Right forelimb (tissue), 1 donor: ENCODE measurements at places on chromosomes 7 and 10.

- DNase-seq = no peak
Observed at GRCh38 chr7:19713676-19714075, 4.8 kb upstream of the POLR1F start.

DNA sequence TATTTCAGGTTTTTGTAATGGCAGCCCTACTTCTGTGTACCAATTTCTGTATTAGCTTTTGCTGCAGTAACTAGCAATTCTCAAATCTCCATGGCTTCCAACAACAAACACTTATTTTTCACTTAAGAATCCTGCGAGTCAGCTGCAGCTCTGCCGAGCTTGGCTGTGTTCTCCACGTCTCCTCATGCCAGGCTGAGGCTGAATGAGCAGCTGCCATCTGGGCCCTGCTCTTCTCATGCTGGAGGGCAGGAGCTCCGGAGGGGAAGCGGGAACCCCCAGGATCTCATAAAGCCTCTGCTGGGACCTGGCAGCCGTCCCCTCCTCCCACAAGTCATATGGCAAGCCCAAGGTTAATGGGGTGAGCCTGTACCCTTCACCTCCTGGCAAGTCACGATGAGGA, 591.1 kb downstream of the SDK1 start:
- no peak for DNase-seq

GRCh38 chr10:128027822-128028507, 98.3 kb downstream of the MKI67 start:
- DNase-seq = peak; percentile 21

DNA sequence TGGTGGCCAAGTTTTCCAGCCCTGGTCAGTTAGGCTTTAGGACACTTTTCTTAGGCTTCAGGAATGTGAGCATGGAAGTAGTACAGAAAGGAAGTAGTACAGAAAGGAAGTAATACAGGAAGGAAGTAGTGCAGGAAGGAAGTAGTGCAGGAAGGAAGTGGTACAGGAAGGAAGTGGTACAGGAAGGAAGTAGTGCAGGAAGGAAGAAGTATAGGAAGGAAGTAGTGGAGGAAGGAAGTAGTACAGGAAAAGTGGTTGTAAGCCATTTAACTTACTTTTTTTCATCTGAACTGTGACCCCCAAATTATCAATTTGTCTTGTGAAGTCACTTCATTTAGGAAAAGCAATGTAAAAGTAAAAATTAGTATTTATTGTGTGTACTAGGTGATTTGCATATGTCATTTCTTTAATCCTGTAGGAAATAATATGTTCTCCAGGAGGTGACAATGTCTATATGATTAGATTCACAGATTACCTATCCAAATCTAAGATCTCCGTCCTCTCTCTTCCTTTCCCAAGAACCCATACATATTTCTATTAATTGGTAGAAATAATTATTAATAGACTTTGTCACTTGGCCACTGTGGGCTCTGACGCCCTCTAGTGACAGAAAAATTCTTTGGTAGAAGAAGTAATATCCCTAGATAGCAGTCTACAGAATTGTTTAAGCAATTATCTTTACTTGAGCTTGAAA, 3.9 kb upstream of the FAS start:
- DNase-seq = no peak

GRCh38 chr10:43037942-43038782, 38.7 kb upstream of the RET start:
- no peak for DNase-seq

DNA sequence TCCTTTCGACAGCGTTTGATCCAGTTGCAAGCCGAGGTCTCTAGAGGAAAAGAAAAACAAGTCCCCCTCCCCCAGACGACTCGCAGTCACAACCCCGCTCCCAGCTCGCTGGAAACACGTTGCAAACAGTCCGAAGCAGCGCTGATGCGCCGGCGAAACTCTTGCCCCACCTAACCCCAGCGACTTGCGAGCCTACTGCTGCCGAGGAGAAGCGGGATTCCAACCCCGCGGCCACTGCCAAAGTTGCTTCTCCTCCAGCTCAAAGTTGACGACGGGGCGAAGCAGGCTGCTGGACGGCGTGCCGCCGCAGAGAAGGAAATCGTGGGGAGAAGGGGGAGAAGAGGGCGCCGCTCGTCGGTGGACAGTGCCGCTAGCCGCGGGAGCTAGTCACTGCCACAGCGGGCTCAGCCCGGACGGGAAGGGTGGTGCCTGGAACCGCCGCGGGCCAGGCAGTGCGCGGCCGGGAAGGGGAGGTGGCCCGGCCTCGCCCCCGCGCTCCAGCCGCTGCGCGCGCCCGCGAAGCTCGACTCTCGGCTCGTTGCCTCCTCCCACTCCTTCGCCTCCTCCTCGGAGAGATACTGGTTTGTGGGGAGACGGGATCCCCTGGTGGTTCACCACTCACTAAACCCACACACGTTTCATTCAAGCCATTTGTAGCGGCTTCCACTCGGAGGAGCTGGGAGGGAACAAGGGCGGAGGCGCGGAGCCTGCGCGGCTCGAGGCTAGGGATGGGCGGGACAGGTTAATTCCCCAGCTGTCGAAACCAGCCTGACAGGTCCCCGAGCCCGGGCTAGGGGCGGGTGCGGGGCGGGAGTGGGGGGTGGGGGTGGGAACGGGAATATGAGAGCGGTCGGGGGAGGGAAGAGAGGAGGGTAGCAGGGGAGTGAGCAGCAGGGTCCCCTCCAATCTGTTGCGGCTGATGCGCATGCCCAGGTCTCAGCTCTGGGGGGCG, at the start of gene GPR37:
Gene GPR37, minus strand, starts transcription at position 392 of the 952 bp plus-strand sequence. CDS start 816 bp downstream, outside the sequence.
- DNase-seq = peak; percentile 71

GRCh38 chr7:1767524-1767923, 97.4 kb downstream of the ELFN1 start:
- DNase-seq = no peak

- no peak for DNase-seq
Observed at GRCh38 chr7:43905209-43905946, 1.0 kb downstream of the URGCP start.

GRCh38 chr10:61792921-61793320, 108.6 kb upstream of the ARID5B start:
- DNase-seq = no peak

DNA sequence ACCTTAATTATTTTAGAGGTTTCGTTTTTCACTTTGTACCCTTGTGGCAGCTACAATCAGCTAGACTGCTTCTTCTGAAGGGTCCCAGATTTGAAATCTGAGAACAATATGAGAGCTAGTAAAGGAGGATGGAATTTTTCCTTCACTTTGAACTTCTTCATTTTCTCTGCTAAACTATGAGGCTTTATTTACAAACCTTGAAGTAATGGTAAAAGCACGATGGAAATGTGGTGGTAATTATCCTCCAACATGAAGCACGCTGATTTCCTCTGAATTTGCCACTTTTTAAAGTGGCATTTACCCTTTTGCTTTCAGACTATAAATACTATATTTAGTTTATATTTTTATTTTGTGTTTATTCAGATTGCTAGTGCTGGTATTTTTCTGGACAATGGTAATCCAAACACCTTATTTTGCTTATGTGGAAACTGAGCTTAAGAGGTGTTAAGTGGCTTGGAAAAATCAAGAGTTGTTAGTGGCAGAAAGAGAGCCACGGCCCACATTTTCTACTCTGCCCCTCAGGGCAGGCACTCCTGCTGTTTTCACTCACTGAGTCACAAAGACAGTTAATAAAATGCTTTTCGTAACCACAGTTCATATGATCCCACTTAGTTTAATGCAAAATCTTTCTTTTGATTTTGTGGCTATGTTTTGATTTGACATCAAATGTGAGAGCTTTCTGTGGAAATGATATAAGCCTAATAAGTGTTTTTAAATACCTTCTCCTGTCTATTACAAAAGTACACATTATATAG, 2.7 kb downstream of the SSMEM1 start:
- DNase-seq = no peak

- DNase-seq = no peak
Observed at GRCh38 chr7:143248761-143249354, 14.4 kb upstream of the GSTK1 start.

GRCh38 chr10:62819141-62819920, 3.2 kb upstream of the EGR2 start:
- no peak for DNase-seq

DNA sequence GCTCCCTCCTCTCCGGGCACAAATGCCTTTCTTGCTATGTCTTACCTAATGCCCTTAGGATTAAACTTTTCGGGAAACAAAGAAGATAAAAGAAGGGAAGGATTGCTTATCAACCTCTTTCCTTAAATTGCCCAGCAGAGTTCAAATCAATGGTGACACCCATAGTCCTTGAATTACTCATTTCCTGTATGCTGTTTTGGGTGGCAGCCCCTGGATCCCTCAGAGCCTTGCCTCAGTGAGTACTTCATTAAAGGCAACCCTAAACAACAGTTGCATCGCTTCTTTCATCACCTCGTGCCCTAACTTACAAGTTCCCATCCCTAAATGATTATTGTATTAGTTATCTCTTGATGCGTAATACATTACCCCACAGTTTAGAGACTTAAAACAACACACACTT, 31.6 kb upstream of the WAPL start:
- no peak for DNase-seq

DNA sequence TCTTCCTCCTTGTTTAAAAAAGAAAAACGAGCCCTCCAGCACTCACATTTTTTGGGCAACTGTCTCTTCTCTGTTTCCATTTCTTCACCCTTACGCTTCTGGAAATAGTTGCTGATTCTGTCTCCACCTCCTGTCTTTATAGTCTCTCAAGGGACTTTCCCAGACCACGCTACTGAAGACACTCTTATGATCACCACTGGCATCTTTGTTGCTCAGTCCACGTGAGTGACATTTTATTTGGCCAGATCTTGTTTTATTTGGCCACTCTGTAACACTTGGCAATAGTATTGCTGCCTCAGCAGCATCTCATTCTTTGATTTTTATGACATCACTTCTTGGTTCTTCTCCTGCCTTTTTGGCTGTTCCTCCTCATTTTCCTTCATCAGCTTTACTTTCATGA, 21.6 kb upstream of the NME8 start:
- DNase-seq = no peak

GRCh38 chr10:104246976-104247375, 7.7 kb upstream of the GSTO1 start:
- DNase-seq = no peak

- DNase-seq = peak; percentile 17
Observed at GRCh38 chr10:78772986-78773530, 295.7 kb upstream of the ZMIZ1 start.

- peak; percentile 84 for DNase-seq
Observed at GRCh38 chr7:26667514-26668133, 196.8 kb downstream of the SKAP2 start.
